Stimulated activated CD8-positive, alpha-beta memory T cell treated with anti-CD3 and anti-CD28 coated beads, Interleukin-7, amount 100 ng/mL, for 24 hours (primary cell): ENCODE measurements at places on chromosomes 12 and 14.

DNA sequence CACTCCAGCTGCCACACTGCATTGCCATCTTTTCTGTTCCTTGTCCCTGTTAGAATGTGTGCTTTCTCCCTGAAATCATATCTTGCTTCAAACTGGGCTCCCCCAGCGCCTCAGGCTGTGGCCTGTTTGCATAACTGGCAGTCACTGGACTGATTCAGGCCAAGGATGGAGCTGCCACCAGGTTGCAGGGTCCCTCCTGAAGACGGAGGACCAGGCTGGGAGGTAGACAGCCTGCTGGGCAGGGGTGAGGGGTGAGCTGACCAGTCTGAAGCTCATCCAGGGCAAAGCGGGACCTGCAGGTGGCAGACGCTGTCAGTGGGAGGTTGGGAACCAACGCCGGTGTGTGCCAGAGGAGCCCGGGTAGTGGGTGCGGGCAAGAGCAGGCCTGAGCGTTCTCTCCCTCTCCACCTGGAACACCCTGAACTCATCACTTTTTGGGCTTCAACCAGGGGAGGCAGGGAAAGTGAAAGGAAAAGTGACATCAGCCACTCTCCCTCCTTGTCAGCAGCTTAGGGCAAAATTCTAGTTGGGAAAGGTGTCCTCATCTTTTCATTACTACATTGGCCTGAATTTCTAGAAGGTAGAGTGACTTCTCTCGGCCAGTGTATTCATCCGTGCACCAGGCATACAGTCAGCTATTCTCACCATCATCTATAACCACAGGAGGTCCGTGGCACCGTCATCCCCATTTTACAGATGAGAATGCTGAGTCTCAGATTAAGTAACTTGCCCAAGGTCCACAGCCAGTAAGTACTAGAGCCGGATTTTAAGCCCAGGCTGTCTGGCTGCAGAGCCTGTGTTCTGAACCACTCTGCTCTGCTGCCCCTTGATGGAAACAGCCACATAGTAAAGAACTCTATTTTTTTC, 219.1 kb downstream of the SLC41A2 start:
- no peak for DNase-seq

DNA sequence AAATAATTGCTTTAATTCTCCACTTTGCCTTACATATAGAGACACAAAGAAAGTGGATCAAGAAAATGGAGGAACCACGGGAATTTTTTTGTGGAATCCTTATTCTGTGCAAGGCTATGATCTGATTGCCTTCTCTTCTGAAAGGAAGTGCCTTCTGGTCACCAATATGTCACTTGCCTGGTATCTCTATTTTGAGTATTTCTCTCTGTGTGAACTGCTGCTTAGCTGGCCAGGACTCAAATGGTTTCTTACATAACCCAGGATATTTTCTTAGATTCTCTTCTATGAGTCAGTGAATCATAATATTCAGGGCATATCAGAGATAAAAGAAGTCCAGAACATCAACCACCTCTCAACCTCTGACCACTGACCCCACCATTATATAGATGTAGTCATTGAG, 156.1 kb downstream of the DIO2 start:
- DNase-seq = no peak

DNA sequence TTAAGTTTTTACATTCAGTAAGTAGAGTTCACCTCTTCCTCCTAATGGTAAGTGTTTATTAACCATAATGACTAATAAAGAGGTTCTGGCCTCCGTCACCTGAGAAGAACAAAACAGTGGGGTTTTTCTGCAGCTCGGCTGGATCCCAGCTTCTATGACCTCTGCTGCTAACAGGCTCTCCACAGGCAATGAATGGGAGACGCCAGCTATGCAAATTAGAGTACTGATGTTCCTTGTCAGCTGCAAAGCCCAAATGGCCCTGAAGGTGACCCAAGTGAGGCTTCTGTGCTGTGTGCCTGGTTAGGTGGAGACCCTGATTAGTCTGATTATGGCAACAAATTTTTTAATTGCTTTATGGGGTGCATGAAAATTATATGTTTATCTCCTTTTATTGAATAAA, 218.1 kb downstream of the APAF1 start:
- DNase-seq = no peak

GRCh38 chr12:45863332-45863731, 127.0 kb downstream of the SCAF11 start:
- DNase-seq = no peak

GRCh38 chr14:104334424-104335161, 196.2 kb downstream of the KIF26A start:
- DNase-seq = no peak

- no peak for DNase-seq
These were observed 93.7 kb upstream of the FUT8 start for GRCh38 chr14:65318636-65319506.

DNA sequence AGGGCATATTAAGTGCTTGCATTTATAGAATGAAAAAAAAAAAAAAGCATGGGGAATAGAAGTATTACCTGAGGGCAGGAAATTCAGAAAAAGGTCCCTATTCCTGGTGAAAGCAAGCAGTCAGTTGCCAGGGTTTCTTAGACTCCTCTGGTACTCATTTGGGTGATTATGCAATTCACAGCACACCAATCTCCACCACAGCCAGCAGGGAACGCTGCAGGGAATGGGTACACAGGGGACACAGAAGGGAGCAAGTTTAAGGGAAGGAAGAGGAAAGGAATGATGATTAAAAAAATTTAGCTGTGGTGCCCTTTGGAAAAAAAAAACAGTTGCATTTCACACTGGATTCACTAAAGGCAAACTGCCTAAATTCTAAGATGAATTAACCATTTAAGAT, 14.2 kb downstream of the BLTP3B start:
- no peak for DNase-seq

GRCh38 chr12:52216100-52216499, 16.9 kb upstream of the KRT7 start:
- DNase-seq = no peak

DNA sequence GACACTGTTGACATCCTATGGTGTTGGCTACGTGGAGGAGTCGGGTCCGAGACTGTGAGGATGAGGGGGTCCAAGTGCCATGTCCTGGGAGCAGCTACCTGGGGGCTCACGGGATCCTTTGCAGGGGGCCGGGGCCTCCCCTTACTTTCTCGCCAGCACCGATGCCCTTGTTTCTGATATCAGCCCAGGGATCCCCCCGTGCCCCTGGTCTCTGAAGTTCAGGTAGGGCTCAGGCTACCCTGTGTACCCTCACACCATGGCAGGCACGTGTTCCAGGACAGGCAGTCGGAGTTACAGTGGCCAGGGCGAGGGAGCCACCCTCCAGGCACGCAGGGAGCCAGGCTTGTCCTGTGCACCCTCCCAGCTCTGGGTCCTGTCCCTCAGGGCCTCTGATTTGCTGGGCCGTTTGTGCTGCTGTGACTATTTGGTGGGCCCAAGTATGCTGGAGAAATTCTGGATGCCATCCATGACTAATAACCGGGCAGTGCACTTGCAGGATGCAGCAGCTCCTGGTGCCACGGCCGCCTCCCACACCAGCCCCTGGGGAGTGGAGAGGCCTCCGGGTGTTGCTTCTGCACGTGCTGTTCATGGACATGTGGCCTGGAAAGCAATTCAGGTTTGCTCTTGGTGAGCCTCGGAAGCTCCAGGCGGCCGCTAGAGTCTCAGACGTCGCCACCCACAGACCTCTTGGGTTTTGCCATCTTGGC, 93.1 kb upstream of the SFSWAP start:
- DNase-seq = no peak

DNA sequence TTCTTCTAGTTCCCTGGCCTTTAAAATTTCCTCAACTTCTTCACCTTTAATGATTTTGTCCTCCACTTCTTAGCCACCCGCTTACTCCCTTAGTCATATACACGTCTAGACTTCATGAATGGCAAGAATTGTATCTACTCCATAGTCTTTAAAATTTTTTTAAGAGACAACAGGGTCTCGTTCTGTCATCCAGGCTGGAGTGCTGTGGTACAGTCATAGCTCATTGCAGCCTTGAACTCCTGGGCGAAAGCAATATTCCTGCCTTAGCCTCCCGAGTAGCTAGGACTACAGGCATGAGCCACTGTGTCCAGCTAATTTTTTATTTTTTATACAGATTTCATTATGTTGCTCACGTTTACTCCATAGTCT, 47.9 kb downstream of the BBS10 start:
- no peak for DNase-seq

- DNase-seq = no peak
These were observed 374.3 kb upstream of the DCN start for GRCh38 chr12:91556909-91557308.

GRCh38 chr12:111186347-111186746, 182.5 kb downstream of the PHETA1 start:
- DNase-seq = no peak

GRCh38 chr12:62284749-62285148, 24.5 kb downstream of the USP15 start:
- no peak for DNase-seq

DNA sequence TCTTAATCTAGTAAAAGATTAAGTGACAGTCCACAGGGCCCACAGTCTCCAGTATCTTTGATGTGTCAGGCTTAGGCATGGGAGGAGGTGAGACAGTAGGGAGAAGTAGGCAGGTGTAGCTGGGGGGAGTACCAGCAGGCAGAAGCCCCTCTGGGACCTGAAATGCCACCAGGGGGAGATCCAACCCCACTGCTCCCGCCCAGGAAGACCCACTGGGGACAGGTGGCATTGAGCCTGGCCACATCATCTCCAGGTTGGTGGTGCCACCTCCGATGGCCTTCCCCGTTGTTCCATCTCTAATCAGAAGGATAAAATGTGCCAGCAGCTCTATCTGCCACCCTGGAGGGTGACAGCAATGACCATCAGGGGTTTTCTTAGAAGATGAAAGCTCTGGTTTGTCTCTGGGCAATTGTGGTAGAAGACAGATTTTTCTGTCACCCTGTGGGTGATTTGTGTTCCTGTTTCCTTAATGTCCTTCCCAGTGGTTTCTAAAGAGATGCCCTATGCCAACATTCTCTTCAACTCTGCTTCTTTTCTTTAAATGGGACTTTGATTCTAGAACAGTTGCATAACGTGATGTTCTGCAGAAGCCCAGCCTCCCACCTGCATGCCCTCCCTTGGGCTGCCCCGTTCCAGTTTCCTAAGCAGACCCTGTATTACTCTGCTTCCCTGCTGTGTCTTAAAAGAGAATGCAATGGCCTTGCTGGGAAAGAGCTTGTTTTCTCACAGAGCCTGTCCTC, 12.3 kb upstream of the SERPINA12 start:
- DNase-seq = no peak
